Activated CD4-positive, alpha-beta T cell treated with anti-CD3 and anti-CD28 coated beads, Interleukin-2, amount 10 ng/mL, durations not matched to agents 24 days and 14 days (primary cell): ENCODE measurements at places on chromosomes 12 and 14.

DNA sequence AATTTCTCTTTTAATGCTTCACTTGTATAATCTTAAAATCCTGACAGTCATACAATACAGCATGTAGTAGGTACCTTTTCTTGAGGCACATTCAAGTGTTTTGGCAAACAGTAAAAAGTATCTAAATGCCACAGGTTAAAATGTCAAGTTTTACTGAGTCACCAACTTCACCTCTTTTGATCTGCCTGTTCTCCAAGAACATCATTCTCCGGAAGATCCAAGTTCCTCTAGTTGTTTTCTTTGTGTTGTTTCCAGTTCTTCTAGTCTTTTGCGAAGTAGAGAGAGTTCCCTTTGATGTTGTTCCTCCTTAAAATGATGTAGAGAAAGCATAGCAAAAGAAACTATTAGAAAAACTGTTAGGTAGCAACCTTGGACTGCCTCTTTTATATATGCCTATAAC lies 151.1 kb downstream of the CEP83 start:
- DNase-seq = no peak

DNA sequence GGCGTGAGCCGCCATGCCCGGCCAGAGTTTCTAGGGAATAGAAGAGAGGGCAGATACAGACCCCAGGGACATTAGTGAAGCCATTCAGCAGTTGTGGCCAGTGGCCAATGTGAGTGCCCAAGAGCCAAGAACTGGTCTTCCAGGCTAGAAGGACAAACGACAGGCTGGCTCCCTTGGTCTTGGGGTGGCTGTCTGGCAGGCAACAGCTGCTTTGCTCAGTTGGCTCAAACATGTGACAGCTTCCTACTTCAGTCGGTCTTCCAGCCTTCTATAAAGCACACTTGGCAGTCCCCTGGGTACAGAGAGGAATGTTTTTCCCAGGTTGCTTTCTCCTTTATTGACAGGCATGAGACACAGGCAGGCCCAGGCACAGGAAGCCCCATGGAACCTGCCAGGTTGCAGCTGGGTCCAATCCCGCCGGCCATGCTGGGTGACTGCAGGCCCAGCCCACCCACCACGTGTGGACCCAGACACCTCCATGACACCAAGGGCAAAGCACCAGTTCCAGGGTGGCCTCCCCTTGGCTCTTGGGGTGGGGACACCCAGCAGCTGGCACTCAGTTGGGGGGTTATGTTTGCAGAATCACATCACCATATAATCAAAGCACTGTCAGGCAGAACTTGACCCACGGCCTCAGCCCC lies 15.4 kb downstream of the CHGA start:
- DNase-seq = no peak

GRCh38 chr14:85442996-85443395 lies 86.9 kb upstream of the FLRT2 start:
- no peak for DNase-seq

GRCh38 chr14:81582420-81582819 lies 48.8 kb upstream of the SEL1L start:
- no peak for DNase-seq

GRCh38 chr12:119178544-119179334 lies at the start of gene HSPB8:
TSS of gene HSPB8 (plus strand) at chr12:119178931. CDS start at chr12:119179313, 382 bp downstream.
- DNase-seq = no peak

DNA sequence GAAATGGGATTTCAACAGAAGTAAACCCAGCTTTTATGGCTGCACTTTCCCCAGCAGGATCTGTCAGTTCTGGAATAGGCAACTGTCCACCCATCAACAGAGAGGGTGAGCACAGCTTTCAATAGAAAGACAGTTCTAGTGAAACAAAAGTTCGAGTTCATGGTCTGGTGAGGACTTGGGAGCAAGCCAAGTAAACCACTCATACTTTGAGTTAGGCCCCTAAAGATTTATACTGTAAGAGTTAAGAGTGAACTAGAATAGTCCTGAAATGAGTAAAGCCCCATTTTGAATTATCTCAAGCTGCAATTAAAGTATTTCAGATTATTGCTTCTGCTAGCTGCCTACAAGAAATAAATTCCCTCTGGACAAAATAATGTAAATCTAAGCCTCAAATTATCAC lies 82.6 kb downstream of the METTL25 start:
- no peak for DNase-seq

- DNase-seq = no peak
These were observed 7.0 kb downstream of the FOXA1 start for GRCh38 chr14:37587881-37588666.

DNA sequence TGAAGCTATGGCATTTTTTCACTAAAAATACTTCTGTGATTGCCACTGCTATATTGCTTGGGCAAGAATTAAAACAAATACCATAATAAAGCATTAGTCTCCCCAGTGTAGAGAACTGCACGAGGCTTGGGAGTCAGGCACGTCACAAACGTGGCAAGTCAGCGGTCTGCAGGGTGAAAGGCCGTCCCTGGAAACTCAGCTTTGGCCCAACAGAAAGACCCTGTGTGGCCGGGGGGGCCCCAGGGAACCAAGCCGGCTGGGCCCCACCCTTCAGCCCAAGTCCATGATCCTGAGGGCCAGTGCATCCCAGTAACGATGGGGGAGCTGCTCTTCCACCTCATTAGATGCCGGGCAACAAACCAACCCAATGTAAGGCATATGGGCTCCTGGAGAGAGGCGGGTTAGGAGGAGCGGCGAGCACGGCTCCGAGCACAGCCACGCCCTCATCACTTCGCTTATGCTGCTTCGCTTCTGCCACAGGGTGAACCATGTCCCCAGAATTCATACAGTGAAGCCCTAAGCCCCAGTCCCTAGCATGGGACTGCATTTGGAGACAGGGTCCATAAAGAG lies 50.9 kb upstream of the GPR68 start:
- DNase-seq = no peak

DNA sequence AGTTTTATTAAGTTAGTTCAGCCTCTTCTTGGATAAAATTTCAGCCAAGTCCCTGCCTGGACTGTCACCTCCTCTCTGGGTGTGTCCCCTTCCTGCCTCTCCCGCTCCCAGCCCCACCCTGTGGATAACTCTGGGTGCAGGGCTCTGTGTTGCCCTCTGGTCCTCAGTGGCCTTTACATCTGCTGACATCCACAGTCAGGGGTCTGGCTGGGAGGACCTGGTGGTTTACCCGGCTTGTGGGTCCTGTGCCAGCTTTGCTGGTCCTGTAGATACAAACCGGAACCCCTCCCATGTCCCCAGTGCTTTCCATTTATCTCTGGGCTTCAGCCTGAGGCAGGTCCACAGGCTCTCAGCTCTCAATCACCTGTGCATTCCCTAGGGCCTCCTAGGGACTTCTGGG lies 28.9 kb upstream of the PLEKHG3 start:
- DNase-seq = no peak

- DNase-seq = no peak
These were observed 1.1 kb upstream of the ITGA7 start for GRCh38 chr12:55708695-55709233.

DNA sequence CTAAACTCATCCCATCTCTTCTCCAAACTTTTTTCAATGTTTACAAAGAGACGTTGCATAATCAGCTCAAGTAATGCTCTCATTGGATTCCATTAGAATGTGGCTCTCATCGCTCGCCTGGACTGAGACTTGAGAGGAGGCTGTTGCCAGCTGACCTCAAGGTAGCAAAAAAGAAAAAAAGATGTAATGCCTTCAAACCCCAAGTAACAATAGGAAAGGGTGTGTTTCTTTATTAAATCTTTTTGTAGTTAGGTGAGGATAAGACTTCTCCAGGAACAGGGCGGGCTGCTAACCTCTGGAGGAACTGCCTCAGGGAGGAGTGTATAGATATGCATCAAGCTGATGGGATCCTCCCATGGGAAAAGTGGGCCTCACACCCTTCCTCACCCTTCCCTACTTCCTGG lies 956 bp upstream of the PTHLH start:
- no peak for DNase-seq

- no peak for DNase-seq
These were observed 197.8 kb downstream of the PPM1H start for GRCh38 chr12:62737188-62737587.

GRCh38 chr12:89098441-89099112 lies 253.7 kb downstream of the DUSP6 start:
- no peak for DNase-seq

DNA sequence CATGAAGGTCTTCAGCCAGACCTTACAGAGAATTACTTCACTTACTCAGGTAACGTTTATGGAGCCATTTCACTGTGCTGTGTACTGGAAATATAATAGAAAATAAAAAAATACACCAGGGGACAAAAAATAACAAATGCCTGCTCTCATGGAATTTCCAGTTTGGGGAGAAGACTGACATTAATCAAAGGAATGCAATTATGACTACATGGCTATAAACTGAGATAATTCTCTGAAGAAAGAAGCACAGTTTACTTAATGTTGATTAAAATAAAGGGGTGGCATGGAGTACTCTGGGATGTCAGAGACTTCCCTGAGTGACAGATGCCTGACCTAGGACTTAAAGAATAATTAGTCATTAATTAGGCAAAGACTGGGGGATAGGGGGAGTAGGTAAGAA lies 59.0 kb downstream of the DENND5B start:
- DNase-seq = no peak

GRCh38 chr14:65703996-65704395 lies 291.5 kb downstream of the FUT8 start:
- no peak for DNase-seq

DNA sequence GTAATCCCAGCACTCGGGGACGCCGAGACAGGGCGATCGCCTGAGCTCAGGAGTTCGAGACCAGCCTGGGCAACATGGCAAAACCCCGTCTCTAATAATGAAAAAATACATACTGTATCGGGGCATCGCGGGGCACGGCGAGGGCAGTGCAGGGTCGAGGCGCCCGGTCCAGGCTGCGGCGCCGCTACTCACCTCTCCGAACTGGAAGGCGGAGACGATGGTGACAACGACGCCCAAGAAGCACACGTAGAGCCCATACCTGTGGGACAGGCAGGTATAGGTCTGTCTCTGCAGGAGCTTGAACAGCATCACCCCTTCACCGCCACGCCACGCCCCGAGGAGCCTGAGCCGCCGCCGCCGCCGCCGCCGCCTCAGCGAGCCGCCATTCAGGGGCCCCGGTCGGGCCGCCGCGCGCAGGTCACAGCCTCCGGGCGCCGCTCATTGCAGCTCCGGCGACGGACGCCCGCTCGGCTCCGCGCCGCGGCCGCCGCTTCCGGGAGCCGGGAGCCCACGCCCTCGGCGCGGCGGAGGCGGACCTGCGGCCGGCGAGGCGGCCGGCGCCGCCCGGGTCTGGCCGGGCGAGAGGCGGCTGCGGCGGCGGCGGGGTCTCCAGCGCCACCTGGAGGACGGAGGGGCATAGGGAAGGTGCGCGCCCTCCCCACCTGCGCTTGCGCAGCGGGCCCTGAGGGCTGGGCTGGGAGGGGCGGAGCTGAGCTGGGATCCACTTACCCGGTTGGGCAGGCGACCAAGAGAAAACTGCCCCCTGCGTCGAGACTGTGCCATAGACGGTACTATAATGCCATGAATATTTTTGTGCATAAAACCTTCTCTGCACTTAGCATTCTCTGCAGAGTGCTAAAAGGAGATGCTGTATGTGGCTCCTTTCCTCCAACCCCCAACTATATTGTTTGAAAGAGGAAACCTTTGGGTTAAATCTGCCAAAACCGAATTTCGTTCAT lies at the start of gene GNPTAB:
Gene GNPTAB, minus strand, starts transcription at position 593 of the 959 bp plus-strand sequence. Its CDS starts 284 bp downstream, at position 309.
- peak; percentile 98 for DNase-seq

GRCh38 chr14:52077256-52077979 lies 8.6 kb upstream of the NID2 start:
- DNase-seq = no peak

DNA sequence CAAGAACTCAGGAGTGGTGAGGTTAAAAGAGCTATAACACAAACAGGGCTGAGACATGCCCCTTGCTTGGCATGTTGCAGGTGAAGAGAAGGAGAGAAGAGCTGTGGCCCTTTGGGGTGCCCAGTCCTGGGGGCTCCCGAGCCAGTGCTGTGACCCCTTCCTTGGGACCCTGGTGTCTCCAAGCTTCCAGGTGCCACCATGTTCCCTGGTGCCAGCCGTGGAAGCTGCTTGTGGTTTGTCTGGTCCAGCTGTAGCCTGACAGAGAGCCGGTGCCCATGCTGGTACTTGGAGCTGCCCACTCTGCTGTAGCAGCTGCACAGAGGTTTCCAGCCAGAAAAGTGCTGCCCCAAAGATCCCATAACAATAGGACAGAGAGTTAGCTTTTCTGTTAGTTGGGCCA lies 159.2 kb upstream of the SLC38A2 start:
- DNase-seq = no peak

GRCh38 chr12:96112733-96113132 lies 77.3 kb upstream of the LTA4H start:
- no peak for DNase-seq

GRCh38 chr12:16150276-16150675 lies 127.2 kb downstream of the SLC15A5 start:
- no peak for DNase-seq

- DNase-seq = no peak
These were observed 1224.9 kb upstream of the TMEM132C start for GRCh38 chr12:127041985-127042625.

DNA sequence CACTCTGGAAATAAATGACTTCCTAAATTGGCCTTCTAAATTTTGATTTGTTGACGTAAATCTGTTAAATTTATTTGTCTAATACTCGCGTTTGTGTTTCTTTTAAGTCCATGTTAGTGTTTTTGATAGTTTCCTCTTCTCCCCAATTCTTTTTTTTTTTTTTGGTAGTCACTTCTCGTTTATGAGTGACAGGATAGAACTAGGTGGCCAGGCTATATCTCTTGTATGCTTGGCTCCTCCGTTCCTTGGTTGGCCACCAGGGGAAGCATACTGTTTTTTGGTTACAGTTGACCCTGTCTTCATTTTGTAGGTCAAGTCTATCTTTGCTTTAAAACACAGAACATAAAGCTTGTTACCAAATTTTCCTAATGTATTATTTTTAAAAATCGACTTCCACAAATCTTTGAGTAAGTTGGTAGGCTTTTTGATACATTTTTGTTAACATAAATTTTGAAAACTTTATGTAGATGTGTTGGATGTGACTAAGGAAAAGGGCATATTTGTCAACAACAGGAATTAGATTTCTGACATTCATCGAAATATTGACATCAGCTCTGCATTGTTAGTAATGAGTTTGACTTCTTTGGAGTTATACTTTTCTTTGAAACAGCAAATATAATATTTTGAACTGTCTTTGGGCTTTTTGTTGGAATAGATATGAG lies 2.2 kb downstream of the RCOR1 start:
- DNase-seq = peak; percentile 89

GRCh38 chr12:112830901-112831300 lies 39.4 kb downstream of the RPH3A start:
- no peak for DNase-seq

GRCh38 chr12:31594681-31595080 lies 3.7 kb upstream of the DENND5B start:
- DNase-seq = no peak

DNA sequence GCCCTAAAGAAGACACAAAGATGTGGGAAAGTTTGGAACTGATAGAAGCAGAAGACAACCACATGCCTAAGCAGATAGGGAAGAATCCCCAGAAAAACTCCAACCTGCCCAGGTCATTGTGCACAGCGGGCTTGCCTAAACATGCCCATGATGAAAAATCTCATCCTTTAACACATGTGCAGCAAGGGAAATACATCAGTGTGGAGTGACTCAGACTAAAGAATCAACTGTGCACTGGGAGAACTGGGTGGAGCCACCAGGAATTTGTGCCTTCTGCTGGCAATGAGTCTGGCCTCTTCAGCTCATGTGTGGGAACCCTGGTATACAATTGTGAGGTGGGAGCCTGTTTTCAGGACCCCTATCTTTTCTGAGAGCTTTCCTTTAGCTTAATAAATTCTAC lies 398.5 kb downstream of the FSCB start:
- no peak for DNase-seq
